NCI-H1436 (cell line): ENCODE measurements at places on chromosomes 5 and 9.

DNA sequence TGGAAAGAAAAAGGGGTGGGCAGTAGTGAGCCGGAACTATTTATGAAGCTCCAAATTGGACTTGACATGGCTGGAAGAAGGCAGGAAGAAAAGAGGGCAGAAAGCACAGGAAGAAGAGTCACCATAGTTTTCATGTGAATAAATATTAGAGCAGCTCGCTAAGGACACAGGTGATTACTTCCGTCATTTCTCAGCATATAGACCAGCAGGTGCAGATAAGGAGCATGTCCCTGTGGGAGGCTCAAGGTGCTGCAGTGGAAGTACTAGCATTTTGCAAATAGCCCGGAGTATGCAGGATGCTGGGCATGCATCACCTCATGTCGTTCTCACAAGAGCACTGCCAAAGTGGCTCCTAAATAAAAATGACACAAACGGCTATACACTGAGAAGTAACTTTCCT lies 71.3 kb upstream of the HTR4 start:
- DNase-seq = peak; percentile 69

DNA sequence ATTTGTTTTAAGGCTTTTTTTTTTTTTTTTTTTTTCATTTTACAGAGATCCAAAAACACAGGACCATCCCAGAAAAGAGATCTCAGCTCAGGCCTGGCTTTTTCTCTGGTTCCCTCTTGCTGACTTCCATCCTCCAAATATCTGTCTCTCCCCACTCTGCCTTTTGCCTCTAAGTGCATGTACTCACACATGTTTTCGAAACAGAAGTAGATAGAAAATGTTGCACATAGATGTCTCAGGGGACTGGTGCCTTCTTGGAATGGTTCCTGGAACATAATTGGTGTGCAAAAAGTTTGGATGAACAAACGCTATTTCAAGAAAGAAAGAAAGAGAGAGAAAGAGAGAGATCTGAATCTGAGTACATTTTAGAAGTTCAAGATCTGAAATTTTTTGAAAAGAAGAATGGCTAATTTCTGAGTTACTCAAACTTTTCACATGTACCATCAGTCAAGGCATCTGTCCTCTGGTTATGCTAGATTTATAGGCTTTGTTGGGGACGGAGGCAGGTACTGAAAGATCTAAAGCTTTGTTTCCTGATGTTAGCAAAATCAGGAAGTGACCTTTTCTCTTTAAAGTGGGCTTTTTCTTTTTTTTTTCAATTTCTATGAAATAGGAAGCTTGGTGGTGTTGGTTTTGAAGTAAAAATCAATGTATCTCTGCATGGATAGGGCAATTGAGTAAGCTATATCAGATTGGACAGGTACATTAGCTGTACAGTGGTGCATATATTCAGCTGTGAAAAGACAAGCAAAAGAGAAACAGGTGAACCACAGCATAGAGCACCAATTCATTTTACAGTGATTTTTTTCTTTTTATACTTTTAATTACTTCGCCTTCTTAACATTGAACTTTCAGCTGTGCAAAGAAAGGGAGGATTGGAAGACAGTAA lies 8.5 kb upstream of the TNFSF8 start:
- no peak for DNase-seq

- DNase-seq = no peak
Observed at GRCh38 chr5:176619203-176619568, 9.2 kb upstream of the GPRIN1 start.

- no peak for DNase-seq
Observed at GRCh38 chr5:116740771-116741170, 166.1 kb upstream of the SEMA6A start.

- DNase-seq = peak; percentile 40
Observed at GRCh38 chr9:14400658-14400995, 86.7 kb upstream of the NFIB start.

DNA sequence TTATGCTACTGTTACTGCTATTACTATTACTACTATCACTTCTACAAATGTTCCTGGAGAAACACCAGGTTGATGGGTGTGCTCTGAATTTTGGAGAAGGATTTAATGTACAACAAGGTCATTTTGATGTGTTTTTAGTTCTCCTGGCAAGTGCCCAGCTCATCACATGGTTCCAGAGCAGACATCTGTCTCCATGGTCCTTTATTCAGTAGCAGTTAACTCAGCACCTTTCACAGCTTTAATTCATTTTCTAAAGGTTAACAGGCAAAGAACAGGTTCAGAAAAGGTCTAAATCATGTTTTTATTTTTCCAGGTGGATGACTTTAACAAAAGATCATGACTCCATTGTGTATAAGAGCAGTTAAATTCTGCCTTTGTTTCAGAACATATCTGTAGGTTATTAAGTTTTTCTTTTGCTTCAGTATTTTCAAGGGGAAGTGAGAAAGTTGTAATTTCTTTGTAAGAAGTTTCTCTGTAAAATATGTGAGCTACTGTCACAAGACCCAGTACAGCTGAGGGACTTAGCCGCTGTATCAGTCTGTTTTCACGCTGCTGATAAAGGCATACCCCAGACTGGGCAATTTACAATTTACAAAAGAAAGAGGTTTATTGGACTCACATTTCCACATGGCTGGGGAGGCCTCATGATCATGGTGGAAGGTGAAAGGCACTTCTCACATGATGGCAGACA lies 41.9 kb downstream of the MTRR start:
- DNase-seq = no peak

GRCh38 chr5:173053041-173053440 lies 3.1 kb upstream of the CREBRF start:
- DNase-seq = no peak

DNA sequence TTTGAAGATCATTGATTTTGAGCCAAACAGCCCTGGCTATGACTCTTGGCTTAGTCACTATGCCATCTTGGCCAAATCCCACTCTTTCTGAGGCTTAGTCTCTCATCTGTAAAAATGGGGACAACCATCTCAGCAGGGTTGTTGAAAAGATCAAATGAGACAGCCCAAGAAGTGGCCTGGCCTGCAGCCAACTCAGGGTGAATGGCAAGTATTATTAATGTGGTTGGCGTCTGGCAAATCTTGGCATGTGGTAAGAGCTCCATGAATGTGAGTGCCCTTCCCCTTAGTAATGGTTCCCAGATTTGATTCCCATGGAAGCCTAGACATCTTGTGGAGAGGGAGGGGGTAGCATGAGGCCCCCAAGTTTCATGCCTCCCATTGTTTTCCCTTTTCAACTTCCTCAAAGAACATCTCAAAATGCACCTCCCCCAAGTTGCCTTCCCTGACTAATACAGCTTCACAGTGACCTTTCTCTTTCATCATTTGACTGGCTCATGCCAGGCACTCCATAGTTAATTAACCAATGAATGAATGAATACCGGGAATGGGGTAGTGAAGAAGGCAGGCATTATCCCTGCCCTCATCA lies 11.8 kb upstream of the TGFBI start:
- no peak for DNase-seq

DNA sequence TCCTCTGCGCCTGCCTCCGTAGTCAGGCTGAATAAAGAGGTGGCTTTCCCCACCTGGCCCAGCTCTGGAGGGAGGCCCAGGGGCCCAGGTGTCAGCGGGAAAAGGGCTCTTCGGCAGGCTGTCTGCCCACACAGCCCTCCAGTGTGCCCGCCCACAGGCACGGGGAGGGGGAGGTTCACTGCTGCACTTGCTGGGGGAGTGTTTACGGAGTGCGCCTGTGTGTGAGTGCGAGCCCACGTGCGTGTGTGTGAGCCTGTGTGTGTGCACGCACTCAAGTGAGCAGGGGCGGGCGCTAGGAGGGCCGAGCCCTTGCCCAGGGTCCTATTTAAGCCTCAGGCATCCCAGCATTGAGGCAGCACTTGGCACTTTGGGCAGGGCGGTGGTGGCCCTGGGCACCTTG lies 10.9 kb downstream of the DNLZ start:
- peak; percentile 60 for DNase-seq

DNA sequence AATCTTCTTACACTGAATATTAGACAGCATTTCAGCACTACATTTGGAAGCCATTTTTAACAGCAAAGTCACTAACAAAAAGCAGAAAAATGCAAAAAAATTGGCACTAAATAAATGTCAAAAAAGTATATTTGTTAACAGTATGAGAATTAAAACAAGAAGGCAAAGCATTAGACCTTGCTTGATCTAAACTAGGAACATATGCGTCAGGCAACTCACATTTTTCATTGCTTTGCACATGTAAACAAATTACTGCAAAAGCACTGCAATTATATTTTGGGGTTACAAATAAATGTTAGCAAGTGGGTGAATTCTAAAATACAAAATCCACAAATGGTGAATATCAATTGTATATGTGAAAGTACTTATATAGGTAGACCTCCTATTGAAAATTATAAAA lies 49.0 kb upstream of the RAPGEF6 start:
- no peak for DNase-seq
